Left lung (tissue), 14 donors: ENCODE measurements at places on chromosomes 13 and 19. TPM values are rescaled to one million over a fixed set of nuclear protein-coding genes. Genes with fewer than 3 reads are reported as not detected.

GRCh38 chr19:43983912-43984686 lies at the start of gene ZNF155:
TSS of gene ZNF155 (plus strand) at chr19:43984188. CDS start at chr19:43988544, 4,356 bp downstream.
- peak; percentile 96 for DNase-seq
- peak within 1 kb of the TSS; percentile 71 for H3K4me3 ChIP-seq
- H3K27me3 ChIP-seq: no peaks in the 10 kb centered on the region
- peak within 1 kb of the TSS; percentile 53 for H3K27ac ChIP-seq

DNA sequence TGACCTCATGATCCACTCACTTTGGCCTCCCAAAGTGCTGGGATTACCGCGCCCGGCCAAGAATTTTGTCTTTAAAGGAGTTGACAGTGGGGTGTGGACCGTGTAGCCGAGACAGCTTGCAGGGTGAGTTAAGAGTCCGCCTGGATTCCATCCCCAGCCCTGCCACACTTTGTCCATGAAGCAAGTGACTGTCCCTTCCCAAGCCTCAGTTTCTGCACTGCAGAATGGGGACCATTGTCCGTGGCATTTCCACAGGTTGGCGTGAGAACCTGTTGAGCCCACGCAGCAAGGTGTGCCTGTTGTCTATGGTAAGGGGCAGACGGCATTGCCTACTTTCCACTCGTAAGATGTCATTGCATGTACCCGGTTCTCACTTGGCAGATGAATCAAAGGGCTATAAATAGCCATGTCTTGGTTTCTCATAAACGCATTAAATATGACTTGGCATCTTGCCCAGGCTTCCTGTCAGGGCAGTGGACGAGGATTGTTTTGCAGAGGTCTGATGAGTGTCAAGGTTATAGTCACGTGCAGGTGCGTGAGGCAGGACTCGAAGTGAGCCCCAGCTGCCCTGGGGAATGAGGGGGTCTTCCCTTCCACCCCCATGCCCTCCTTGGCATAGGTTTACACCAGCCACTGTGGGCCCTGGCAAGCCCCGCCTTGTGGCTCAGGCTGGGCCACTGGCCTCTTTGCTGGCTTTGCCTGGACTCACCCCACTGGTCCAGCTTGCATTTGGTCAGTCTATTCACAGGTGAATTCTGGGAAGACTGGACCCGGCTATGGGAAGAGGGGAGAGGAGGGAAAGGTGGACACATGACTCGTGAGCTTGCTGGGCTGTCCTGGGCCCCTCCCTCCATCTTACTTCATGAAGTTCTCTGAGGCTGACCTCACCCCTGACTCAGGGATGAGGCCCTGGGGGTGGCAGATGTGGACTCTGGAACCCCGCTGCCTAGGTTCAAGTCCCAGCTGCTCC lies 14.6 kb downstream of the FAM187B start:
- no peak overlapping the region for H3K4me3 ChIP-seq
- H3K27me3 ChIP-seq: no peaks in the 10 kb centered on the region
- DNase-seq: peak; percentile 59
- no peaks in the 10 kb centered on the region for H3K36me3 ChIP-seq
- H3K27ac ChIP-seq: peak overlapping the region; percentile 84

DNA sequence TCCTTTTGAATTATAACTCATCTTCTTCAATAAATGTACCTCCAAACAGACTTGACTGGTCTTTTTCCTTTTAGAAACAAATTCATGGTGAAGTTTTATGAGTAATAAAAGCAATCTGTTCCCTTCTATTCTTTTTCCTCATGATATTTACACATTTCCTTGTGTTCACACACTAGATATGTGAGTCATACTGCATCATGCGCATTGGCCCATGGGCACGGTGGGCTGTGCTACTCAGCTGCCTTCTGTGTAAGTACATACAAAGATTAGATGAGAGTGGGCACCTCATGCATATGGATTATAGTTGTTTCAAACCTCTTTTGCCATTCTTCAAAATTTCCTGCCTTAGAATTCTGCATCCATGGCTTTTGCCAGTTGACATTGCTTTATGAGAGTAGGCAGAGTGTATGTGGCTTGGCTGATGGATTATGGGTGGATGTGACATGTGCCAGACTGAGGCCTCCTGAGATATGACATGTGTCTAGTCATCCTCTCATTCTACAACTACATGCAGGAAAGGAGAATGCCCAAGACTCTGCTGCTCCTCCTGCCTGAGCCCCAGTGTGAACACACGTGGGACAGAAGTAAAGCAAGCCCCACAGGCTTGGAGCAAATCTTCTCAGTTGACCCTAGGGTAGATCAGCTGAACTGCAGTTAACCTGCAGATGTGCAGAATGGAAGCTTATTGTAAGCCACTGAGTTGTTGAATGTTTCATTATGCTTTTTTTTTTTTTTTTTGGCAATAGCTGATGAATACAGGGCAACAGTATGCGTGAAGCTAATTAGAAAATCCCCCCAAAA lies 109.9 kb downstream of the RBM26 start:
- H3K27me3 ChIP-seq: no peaks in the 10 kb centered on the region
- H3K27ac ChIP-seq: no peak overlapping the region
- no peaks in the 10 kb centered on the region for H3K4me1 ChIP-seq
- no peaks in the 10 kb centered on the region for H3K36me3 ChIP-seq
- DNase-seq: no peak
- no peak overlapping the region for H3K4me3 ChIP-seq

DNA sequence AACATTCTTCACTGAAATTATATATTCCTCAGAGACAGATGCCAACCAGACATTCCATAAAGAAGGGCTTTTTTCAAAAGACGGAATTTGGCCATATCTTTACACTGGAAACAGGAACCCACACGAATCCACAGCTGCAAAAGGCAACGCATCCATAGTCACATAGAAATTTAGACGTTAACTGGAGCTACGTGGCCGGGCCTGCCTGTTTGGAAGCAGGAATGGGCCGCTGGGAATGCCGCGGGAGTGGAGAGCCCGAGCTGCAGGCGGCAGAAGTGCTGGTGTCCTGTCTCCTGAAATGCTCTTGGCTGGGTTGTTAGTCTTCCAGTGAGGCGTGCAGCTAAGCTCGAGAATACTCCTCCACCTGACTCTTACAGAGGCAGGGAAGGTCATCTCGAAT lies 122.2 kb downstream of the KL start:
- H3K36me3 ChIP-seq: peaks cover 41% of the 10 kb centered on the region
- no peak overlapping the region for H3K27ac ChIP-seq
- DNase-seq: no peak
- H3K4me1 ChIP-seq: peaks cover 3% of the 10 kb centered on the region
- H3K27me3 ChIP-seq: no peaks in the 10 kb centered on the region

DNA sequence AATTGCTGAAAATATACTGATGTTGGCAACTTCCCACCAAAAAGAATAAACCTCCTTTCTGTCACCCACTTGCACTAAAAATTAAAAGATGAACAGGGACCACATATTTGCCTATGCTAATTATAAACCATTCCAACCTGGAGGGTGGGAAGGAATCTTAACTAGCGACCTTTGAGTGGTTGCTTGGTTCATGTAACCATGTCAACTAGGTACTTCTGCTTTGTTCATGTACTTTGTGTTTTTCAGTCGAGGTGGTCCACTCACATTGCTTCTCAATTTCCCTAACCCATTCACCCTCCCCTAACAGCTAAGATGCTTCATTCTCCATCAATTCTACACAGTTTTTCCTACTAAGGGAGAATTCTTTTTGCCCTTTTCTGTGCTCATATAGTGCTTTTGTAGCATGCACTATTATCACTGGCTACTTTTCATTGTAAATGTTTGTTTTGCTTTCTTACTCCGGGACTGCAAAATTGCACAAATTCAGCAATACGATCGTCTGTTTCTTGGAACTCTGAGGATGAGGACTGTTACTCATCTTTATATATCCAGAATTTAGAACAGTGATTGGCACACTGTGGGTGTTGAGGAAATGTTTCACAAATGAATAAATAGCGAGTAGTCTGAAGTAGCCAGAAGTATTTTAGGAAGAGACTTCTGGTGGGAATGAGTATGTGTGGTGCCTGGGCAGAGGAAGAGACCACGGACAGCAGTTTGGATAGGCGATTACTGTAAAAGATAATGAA lies 187.5 kb downstream of the GPC6 start:
- H3K36me3 ChIP-seq: no peaks in the 10 kb centered on the region
- H3K4me3 ChIP-seq: no peak overlapping the region
- no peak overlapping the region for H3K27ac ChIP-seq
- H3K27me3 ChIP-seq: no peaks in the 10 kb centered on the region

DNA sequence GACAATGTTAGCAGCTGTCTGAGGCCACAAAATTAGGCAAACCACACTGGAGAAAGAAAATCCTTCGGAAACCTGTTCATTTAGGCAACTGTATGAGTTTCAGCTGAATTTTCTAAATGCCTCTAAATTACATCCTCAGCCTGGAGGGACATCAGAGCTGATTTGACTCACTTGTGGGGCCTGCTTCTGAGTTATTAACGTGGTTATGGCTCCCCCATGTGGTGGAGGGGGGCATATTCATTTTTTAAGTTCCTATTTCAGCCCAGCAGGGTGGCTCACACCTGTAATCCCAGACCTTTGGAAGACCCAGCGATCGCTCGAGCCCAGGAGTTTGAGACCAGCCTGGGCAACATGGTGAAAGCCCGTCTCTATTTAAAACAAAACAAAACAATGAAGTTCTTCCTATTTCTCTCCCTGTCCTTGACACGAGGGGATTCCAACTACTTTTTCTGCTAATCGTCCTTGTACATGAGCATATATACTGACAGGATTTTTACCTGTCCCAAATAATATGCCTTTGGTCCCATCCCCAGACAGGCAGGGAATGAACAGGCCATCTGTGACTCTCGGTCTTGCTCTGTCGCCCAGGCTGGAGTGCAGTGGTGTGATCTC lies 31.5 kb upstream of the HIF3A start:
- H3K36me3 ChIP-seq: no peaks in the 10 kb centered on the region
- H3K27me3 ChIP-seq: no peaks in the 10 kb centered on the region
- no peak for DNase-seq
- H3K4me3 ChIP-seq: no peak overlapping the region

- H3K27me3 ChIP-seq: no peaks in the 10 kb centered on the region
- H3K27ac ChIP-seq: peak overlapping the region; percentile 34
- peaks cover 25% of the 10 kb centered on the region for H3K4me1 ChIP-seq
- no peak overlapping the region for H3K4me3 ChIP-seq
- DNase-seq: peak; percentile 85
Observed at GRCh38 chr13:44231786-44232516, 141.7 kb upstream of the SERP2 start.

- no peaks in the 10 kb centered on the region for H3K4me1 ChIP-seq
- no peaks in the 10 kb centered on the region for H3K36me3 ChIP-seq
- no peak overlapping the region for H3K4me3 ChIP-seq
- no peak overlapping the region for H3K27ac ChIP-seq
- no peaks in the 10 kb centered on the region for H3K27me3 ChIP-seq
- DNase-seq: no peak
Observed at GRCh38 chr13:52356327-52356726, 49.6 kb downstream of the THSD1 start.

GRCh38 chr13:21310220-21310619 lies 133.8 kb downstream of the MRPL57 start:
- H3K4me1 ChIP-seq: no peaks in the 10 kb centered on the region
- H3K36me3 ChIP-seq: no peaks in the 10 kb centered on the region
- H3K27ac ChIP-seq: no peak overlapping the region
- H3K27me3 ChIP-seq: no peaks in the 10 kb centered on the region

CYP4F8 gene
- polyA plus RNA-seq: not detected

KLK6 gene
- polyA plus RNA-seq: 0.21 TPM

CEACAM19 gene
- polyA plus RNA-seq: 21.9 TPM

TMEM238 gene
- 1.9 TPM for polyA plus RNA-seq

TYROBP gene
- polyA plus RNA-seq: 13.4 TPM
